Cardiac fibroblast (primary cell): ENCODE measurements at places on chromosomes 3 and 15.
A peak's percentile ranks its signal among the peaks of the same experiment; 100 is the strongest.

DNA sequence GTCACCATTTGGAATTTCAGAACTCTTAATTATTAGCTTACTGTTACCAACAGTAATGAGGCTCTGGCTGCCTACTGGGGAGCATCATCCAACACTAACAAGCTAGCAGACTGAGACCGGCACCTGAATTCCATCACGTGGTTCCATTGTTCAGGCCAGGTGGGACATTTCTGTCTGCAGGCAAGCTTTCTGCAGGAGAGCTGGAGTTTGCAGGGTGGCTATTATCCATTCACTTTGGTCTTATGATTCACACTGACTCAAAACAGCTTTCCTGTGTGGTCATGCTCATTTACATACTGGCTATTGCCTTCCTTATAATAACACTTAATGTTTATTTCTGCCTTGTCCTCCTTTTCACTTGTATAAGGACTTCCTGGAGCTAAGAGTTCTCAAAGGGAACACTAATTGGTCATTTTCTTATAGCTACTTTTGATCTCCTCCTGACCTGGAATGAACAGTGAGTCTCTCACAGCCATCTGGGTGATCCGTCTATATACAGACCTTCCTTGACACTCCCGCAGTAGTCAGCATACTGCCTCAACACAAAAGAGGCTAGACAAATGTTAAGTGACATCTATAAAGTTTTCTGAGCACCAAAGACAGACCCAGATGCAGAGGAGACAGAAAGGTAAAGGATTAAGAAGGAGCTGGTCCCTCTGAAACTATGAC, 695.4 kb downstream of the FHIT start:
- DNase-seq, result peak; percentile 48

- no peak for DNase-seq
These were observed 16.6 kb downstream of the ANKRD28 start for GRCh38 chr3:15781131-15781530.

DNA sequence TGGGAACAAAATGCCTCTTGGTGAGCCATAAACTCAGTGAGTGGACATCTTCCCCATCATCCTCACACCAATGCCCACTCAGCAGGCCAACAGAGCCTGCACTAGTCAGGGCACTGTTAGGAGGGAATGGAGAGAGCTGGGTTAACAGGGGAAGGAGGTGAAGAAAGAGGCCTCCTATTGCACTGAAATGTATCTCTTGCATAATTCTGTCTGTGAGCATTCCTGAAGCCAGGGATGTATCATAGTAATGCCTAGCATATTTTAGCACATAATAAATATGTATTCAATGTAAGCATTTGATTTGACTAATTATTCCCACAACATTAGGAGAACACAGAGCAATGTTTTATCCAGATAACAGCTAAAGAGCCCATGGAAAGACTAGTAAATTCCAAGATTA, 81.2 kb downstream of the ANO10 start:
- DNase-seq, result peak; percentile 43

DNA sequence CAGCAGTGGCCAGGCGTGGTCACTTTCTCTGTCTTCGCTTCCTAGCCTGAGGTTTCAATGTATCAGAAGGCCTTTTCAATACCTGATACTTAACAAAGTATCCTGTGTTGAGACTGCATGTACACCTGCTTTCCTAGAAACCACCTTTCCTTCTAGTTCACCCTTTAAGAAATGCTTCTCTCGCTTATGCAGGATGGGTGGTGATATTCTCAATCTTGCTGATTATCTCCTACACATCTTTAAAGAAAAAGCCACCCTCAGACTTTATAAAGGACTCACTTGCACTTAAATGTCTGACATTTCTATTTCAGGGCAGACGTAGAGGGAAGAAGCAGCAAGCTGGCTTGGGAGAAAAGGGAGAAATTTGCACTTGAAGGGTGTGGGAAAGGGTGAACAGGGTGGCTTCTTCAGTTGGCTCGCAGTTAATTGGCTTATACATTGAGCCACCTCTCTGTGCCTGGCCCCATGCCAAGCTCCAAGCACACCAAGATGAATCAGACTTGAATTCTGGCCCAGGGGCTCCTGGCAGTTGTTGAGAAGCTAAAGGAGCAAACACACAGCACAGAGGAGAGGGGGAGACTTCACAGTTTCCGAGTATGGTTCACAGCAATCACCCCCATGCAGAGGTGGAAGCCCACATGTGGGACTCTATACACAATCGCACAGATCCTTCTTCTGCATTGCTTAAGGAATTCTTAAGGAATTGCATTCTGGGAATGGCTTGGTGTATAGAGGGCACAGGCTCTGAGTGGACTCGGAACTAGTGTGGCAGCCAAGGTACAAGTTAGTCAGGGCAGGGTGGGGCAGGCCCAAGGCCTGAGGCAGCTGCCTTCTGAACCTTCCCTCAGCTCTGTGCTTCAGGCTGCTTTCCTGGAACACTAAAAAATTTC, 1.3 kb downstream of the ARL6IP5 start:
- peak; percentile 97 for DNase-seq

DNA sequence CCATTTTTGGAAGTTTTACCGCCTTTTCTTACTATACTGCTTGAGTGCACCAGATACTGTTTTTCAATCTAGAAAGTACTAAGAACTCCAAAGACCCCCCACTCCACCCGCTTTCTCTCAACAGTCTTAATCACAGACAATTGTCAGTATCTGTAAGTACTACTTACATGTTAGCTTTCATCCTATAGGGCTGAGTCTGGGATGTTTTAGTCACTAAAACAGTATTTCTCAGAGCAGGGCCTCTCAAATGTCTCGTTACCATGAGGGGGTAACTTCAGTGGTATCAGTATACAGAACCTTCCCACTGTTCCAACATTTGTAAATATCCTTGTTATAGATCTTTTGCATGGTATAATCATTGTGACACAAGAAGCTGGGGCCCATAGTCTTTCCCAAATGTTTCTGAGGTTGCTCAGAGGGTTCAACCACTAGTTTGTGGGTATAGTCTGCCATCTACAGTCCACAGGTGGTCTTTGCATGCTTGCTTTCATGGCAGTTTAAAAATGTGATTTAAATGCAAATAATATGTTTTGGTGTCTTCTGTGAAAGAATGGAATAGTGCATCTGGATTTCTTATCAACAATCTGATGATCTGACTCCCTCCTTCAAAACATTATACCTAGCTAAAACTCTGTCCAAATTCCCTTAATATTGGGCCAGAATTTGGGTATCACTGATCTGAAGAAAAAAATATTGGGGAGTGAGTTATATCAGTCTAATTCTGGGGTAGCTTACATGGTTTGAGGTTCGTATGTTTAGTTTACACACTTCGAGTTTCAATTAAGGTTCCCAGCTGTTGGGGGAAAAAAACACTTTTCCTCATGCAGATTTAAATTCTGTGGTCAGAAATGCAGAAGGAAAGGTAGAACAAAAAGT, 18.0 kb upstream of the DNAJC13 start:
- peak; percentile 83 for DNase-seq

DNA sequence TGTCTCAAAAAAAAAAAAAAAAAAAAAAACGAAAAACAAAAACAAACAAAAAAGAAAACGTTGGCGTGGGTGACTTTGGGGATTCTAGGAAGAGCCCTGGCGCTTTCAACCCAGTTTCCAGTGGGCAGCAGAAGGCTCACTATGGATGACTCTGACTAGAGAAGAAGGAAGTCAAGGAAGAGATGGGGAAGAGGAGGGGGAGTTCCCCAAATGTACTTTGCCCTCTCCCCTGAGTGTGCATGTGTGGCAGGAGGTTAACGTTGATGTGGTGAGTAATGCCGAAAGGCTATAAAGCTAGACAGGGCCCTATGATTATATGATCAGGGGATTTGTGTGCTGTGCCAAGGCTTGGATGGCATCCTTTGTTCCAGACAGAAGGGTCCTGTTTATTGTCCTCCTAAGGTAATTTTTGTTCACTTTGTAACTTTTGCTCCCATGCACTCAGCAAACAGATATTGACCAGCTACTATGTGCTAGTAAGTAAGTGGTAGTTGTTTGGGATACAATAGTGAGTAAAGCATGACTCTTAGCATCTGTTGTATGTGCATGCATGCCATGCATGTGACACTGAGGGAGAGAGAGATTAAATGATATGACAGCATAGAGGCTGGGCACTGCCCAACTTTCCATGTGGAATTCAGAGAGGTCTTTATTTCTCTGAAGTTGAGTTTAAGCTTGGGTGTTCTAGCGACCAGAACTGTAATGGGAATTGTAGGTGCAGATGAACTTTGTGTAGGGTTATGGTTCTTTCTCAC, 750 bp upstream of the HHLA2 start:
- DNase-seq, result no peak

DNA sequence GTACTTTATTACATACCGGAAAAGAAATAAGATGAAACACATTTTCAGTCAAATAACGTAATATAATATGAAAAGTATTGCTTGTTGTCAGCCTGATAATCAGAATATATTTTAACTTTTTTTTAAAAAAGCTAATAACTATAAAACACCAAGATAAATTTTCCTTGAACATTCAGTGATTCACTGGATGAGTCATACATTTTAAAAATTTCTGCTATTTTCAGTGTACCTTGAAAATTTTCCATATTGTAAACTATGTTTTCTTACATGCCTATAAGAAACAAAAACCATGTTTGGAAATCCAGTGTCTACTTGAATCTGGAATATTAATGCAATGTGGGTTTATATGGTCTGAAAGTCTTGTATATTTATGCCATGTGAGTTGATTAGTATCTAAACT, 36.3 kb upstream of the MEIS2 start:
- peak; percentile 40 for DNase-seq

DNA sequence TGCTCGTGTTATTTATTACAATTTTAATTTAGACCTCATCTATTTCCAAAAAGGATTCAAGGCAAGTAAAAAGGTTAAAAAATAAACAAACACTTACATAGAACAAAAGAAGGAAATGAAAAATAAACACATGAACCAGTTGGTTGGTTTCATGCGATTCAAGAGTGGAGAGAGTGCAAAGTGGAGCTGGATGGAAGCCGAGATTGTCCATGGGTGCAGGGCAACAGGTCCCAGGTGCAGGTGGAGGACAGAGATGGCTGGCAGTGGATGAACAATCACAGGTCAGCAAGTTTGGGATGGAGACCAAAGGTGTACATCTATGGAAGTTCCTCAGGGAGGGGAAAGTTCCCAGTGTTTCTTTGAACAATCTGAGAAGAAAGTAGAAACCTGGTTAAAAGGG, 11.6 kb upstream of the SEMA5B start:
- no peak for DNase-seq

DNA sequence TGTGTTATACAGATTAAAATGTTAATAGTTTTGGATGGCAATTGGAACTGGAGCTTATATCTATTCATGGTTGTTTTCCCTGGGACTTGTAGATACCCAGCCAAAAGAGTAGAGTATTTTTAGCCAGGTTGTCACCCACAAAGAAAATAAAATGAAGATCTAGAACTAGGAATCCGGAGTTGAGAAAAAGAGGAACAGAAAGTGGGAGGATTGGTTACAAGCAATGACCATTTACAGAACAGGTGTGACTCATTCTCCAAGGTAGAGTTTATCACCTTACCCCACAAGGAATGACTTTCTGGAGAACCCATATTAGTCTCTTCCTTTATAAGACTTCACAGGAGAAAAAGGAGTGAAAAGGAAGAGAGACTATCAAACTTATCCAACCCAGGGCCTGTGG, 99.8 kb downstream of the TMEM108 start:
- DNase-seq, result no peak

DNA sequence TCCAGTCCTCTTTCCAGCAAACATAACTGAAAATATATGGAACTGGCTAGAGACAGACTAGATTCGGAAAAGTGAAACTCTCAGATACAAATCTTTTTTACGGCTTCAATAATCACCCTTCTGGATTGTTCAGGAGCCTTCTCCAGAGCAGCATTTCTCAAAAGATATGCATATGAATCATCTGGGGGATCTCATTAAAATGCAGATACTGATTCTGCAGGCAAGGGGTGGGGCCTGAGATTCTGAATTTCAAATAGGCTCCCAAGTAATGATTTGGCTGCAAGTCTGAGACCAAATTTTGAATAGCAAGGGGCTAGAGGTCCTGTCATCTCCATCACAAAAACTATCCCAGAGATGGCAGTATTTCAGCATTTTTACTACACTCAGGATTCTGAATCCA, 165.4 kb downstream of the CTNNB1 start:
- no peak for DNase-seq

GRCh38 chr3:52440671-52441070, 4.2 kb downstream of the SEMA3G start:
- DNase-seq, result no peak
